ENCODE measurements at places on chromosomes 4 and X.

DNA sequence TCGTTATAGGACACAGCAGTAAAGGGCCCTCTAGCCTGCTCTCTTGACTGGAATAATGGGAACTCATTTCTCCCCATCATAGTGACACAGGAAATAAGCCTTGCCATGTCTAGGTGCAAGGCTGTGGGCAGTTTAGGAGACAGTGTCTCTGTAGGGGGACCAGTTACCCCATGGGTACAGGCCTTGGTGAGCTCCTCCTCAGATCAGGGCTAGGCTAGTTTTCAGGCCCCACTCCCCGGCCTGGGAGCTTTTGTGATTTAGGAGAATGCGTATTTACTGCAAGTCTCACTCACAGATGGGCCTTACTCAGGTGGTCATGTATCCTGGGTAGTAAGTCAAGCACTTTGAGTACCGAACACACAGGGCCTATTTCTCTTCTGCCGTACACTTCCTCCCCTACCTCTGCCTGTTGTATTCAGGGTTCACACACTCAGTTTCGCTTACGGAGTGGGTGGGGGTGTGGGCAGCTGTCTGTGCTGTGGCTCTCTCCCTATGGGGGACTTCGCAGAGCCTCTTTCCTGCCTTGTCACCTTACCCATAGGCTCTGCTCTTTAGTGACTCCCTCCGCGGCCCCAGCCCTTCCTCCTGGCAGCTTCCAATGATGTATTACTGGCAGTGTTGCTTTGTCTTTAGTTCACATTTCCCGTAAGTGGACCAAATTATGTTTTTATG, 34.2 kb downstream of the FAM193A start:
- no peak for DNase-seq

GRCh38 chrX:147191361-147191760, 376.8 kb upstream of the CXorf51A start:
- no peak for DNase-seq

DNA sequence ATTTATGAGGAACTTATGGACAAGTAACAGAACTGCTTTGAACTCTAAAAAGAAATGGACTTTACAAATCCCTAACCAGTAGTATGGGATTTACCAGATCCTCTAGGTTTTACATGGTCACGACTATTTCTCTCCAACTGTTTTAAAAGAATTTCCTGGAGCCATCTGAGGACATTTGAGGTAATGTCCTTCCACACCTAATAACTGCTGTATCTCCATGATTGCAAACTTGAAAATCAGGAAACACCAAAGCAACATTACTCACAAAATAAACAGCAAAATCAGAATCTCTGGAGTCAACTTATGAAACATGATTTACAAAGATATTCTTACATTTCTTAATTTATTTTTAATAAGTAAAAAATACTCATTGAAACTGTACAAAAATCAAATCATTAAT, 58.0 kb downstream of the STAP1 start:
- no peak for DNase-seq

DNA sequence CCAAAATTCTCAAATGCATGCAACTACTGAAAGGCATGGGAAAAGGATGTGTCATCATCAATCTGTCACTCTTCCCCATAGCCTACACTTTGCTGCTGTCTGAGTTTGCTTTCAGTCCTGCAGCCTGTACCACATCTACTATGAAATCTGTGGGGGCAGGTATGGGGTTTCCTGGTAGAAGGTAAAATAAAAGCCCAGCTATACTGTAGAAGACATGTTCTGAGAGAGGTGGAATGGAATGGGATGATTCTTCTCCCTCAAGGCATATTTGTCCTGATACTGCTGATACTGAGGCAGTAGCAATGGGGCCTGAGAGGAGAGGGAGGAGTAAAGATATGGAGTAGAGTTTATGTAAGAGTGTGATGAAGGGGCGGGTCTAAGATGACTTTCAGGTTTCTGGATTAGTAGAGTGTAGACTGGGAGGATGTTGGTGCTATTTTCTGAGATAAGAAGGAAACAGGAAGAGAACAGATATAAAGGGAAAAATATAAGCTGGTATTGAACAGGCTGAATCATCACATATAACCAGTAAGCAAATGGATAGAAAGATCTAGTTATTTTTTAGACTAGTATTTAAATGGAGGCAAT, 38.7 kb upstream of the GYPA start:
- DNase-seq: no peak

DNA sequence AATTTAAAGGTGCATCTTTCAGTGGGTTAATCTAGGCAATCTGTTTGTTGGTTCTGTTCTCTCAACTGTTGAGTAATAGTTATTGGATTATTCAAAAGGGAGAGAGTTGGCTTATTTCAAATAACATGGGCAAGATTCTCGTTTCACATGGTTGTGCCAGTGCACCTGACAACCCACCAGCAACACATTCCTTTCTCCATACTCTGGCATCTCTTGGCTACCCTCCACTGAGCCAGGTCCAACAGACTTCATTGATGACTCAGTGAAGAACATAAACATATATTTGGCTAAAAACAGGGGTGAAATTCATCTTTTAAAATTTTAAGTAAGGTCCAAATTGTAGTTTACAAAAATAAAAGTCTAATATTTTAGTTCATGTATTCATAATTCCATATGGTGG, 967.2 kb downstream of the RPA4 start:
- no peak for DNase-seq

All from Calu3 (cell line).